ENCODE measurements at places on chromosomes 3 and 15. TPM values are rescaled to one million over a fixed set of nuclear protein-coding genes. Genes with fewer than 3 reads are reported as not detected.

ZMYND10 gene
- polyA plus RNA-seq: 3.3 TPM

DUOX1 gene
- polyA plus RNA-seq: 2.3 TPM

CELF6 gene
- 3.3 TPM for polyA plus RNA-seq

- peak; percentile 38 for DNase-seq
These were observed 722 bp upstream of the ZXDC start for GRCh38 chr3:126476166-126477060.

- no peak for DNase-seq
These were observed 307.5 kb downstream of the EDEM1 start for GRCh38 chr3:5494905-5495519.

- DNase-seq: no peak
These were observed 171.4 kb upstream of the ALCAM start for GRCh38 chr3:105195260-105195659.

GRCh38 chr15:27043770-27044169 lies 72.8 kb downstream of the GABRG3 start:
- DNase-seq: no peak

GRCh38 chr15:98581715-98582114 lies 66.6 kb upstream of the IGF1R start:
- no peak for DNase-seq

DNA sequence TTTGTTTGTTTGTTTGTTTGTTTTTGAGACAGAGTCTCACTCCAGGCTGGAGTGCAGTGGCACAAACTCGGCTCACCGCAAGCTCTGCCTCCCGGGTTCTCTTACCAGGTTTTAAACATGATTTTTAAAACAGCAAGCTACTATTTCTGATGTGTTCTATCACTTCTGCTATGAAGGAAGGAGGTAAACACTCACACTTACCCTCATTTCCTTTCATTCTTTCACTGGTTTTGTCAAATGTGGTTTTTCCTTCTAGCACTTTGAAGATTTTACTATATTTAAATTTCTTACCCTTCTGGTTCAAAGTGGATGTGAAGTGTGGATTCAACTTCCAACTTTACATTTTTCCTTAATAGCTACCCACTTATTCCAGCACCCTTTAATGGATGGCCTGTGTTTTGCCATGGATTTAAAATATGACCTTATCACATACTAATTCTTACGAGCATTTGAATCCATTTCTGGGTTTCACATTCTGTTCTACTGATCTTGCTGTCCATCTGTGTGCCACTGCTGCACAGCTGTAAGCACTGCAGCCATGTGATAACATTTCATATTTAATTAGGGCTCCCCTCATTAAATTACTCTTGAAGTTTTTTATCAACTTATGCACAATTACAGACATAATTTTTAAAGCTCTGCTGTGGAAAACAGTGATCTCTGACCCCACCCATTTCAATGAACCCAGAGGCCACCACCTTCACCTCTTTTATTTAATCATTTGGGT lies 42.3 kb downstream of the TXNRD3 start:
- no peak for DNase-seq

Measured in right renal cortex interstitium (tissue), 3 donors.